A673 (cell line): ENCODE measurements at places on chromosomes 11 and 22.

- no peak for DNase-seq
Observed at GRCh38 chr22:29352778-29353177, 35.6 kb downstream of the AP1B1 start.

DNA sequence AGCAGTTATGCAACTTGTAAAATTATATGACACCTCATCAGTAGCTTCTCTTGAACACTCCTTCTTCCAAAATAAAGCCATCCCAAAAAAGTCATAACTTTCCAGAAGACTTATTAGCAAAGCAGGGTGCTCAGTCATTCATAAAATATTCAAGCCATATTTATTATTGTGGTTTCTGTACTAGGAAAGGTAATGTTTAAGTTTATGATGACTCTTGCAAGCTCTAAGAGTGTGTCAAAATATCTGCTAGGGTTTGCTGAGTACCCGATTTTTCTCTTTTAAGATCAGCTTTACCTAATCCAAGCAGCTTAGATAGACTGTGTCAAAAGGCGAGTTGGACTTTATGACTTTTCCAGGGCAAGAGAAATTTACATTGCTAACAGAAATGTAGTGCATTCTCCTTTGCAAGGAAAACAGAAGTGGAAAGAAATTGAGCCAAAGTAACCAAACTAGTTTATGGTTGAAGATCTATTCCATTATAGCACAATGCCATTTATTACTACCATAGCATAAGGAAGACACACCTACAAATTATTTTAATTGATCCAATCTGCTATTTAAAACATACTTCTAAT lies 98.0 kb upstream of the SOX6 start:
- no peak for DNase-seq

DNA sequence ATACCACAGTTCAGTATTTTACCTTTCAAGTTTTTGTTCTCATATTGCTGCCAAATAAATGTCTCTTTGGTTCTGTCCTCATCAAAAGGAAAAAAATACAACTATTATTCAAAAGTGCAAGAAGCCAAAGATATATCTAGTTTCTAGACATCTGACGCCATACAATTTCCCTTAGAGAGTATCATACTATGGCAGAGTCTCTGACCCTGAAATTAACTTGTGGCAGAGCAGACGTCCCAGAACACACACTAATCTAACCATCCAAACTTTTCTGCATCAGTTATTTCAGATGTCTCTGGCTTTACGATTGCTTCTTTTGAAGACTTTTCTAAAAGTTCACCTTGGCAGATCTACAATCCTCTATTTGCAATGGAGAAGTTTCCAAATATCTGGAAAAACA lies 2.7 kb downstream of the OR51T1 start:
- no peak for DNase-seq

- DNase-seq: no peak
Observed at GRCh38 chr11:128664317-128664716, 29.6 kb upstream of the FLI1 start.

GRCh38 chr11:59053387-59053786 lies 32.7 kb upstream of the GLYATL1B start:
- peak; percentile 77 for DNase-seq
